ENCODE measurements at places on chromosomes 6 and 20. TPM values are rescaled to one million over a fixed set of nuclear protein-coding genes. Genes with fewer than 3 reads are reported as not detected.

Gene CRISP3
- total RNA-seq, result not detected

Gene GTF3C6
- total RNA-seq, result 38.7 TPM

Gene CST5
- total RNA-seq, result not detected

Gene KCNK5
- 0.37 TPM for total RNA-seq

Gene TMC2
- under 0.01 TPM for total RNA-seq

Gene TGM3
- not detected for total RNA-seq

Gene MYLK2
- 0.37 TPM for total RNA-seq

Gene GPLD1
- total RNA-seq, result 0.73 TPM

Gene HLA-DOB
- 0.37 TPM for total RNA-seq

Gene HCK
- total RNA-seq, result not detected

Gene PLAGL1
- 19.2 TPM for total RNA-seq

Gene KIAA1586
- total RNA-seq, result 15.1 TPM

Gene SNX21
- total RNA-seq, result 87.6 TPM

Gene WFDC12
- not detected for total RNA-seq

Gene ABHD16B
- not detected for total RNA-seq

Gene C6orf141
- 6.5 TPM for total RNA-seq

Gene HIVEP2
- total RNA-seq, result 9.6 TPM

Gene TRIM31
- not detected for total RNA-seq

Gene LST1
- not detected for total RNA-seq

Gene NFS1
- 45.2 TPM for total RNA-seq

Gene UST
- total RNA-seq, result 19.5 TPM

Data from subcutaneous preadipocyte (primary cell).